NCI-H2081 treated with DMSO at 0.1 percent for 48 hours (cell line): ENCODE measurements at places on chromosomes 12 and 14.

- no peak for DNase-seq
Measured at GRCh38 chr14:64721391-64721791, 17.2 kb downstream of the PLEKHG3 start.

GRCh38 chr12:29208060-29208459, 59.0 kb downstream of the FAR2 start:
- no peak for DNase-seq

DNA sequence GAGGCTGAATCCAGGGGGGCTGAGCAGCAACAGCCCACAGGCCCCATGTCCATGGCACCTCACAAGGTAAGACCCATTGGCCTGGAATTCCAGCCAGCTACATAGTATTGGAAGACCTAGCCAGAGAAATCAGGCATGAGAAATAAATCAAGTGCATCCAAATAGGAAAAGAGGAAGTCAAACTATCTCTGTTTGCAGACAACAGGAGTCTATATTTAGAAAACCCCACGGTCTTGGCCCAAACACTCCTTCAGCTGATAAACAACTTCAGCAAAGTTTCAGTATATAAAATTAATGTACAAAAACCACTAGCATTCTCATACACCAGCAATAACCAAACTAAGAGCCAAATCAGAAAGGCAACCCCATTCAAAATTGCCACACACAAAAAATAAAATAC, 16.9 kb downstream of the PDE6H start:
- no peak for DNase-seq

- DNase-seq = no peak
Measured at GRCh38 chr14:52692248-52692962, 3.0 kb downstream of the ERO1A start.

GRCh38 chr14:100339766-100340422, 16.8 kb downstream of the SLC25A47 start:
- no peak for DNase-seq

- no peak for DNase-seq
Measured at GRCh38 chr14:72673179-72673578, 220.7 kb downstream of the DPF3 start.

GRCh38 chr12:6434205-6435140, 10.3 kb upstream of the CD27 start:
- no peak for DNase-seq

- no peak for DNase-seq
Measured at GRCh38 chr12:509500-509899, 49.8 kb downstream of the B4GALNT3 start.

DNA sequence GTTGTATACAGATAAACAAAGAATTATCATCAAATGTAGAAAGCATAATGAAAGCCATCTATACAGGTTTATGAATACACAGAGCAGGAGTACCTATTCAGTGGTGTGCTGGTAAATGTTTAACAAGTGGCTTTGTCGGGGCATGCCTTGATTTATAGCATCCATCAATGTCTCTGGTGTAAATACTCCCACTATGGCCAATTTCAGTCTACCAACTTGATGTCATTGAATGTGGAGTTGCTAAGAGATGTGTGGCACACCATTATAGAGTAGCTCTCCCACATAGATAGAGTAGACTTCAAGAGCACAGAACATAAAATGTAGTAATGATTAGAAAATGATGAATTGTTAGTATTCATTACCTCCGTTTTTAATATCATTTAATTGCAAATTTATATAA, 9.3 kb downstream of the GRIP1 start:
- no peak for DNase-seq
